RCC 7860 (cell line): ENCODE measurements at places on chromosomes 12 and 14.

DNA sequence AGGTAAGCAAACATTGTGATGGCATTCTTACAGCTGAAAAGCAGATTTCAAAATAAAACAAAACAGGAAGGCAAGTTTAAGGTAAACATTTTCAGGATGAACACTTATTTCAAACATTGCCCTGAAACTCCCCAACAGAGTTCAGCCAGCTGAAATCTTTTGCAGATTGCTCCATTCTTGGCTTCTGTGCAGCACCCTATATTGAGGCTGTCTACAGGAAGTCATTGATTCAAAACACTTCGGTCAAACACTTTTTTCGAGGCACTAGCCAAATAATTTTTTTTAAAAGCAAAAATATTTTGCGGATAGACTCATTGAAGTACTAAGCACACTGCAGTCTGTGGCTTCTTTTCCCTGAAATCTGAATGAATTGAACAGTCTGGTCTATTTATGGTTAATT is 318.1 kb upstream of the PDE3A start:
- no peak for DNase-seq

DNA sequence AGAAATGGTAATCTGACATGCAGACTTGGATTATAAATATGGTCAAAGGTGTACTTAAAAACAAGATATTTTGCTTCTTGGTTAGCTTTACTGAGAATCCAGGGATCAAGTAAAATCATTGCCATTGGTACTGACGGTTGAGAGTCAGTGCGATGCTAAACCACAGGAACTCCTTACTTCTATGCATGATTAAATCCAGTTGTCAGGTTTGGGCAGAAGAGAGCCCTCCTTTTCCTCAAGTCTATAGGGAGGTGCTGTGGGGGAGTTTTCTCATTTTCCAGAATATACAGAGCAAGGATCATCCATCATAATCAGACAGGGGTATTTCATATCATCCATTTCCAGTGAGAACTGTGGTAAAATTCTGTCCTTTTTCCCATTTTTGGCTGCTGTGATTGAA is 839.1 kb downstream of the NRXN3 start:
- DNase-seq: no peak

DNA sequence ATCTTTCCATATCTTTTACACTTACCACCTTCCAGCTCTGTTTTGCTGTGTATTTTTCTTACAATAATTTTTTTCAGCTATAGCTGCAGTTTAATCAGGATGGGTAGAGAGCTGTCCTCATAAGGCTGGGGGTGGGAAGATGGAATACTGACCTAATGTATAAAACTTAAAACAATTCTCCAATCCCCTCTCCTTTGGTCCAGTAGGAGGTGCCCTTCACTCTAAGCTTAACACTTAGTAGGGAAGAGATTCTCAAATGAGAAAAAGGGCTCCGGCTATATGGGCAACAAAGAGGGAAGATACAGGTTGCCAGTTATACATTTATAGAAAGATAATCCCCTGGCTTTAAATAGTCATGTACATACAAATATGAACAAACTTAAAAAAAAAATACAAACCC is 2.8 kb downstream of the ORMDL2 start:
- no peak for DNase-seq

- DNase-seq: no peak
These were observed 385.4 kb downstream of the RMST start for GRCh38 chr12:97848051-97848450.

DNA sequence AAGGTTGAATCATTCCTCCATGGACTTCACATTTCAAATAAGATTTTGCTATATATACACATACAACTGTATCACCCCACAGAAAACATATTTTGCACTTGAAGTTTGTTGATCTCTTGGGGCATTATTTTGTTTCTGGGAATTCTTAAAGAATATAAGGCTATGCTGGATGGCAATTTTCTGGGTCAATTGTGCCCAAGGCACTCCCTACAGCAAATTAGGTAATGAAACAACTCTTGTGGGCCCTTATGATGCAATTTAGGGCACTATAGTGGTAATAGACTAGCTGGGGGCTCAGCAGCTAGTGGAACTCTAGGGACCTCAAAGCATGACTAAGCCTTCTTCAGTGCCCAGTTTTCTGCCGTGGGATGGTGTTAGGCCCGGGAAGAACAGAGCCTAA is 444.4 kb downstream of the NRXN3 start:
- no peak for DNase-seq

DNA sequence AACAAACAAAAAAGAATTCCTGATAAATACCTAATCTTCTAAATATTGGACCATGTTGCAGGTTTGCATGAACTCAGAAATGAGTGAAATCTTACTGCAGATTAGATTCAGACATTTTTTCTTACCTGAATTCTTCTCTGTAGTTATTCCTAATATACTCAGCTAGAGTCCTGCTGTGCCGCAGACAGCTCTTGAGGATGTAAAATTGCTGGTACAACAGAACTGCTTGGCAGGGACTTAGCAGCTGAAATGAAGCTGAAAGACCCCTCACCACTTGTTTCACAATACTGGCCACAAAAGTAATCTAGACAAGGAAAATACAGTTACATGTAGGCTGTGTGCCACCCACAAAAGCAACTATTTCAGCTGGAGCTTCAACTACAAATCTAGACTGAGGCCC is 48.3 kb upstream of the KICS2 start:
- DNase-seq: no peak

GRCh38 chr14:53900499-53900898 is 56.1 kb downstream of the BMP4 start:
- no peak for DNase-seq

DNA sequence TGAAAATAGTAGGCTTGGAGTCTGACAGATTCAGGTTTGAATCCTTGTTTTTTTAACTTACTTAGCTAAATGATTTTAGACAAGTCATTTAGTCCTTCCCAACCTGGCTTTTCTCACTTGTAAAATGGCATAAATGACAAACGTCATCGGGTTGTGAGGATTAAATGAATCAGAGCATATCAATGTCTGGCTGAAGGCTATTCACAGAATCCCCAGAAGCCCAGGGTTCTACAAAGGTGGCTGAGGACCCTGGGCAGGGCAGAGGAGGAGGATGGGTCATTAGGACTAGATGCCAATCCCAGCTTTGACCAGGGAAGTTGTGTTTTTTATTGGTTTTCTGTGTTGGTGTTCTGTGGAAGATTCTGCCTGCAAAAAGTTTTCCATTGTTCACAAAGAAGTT is 7.6 kb upstream of the PTPRB start:
- peak; percentile 49 for DNase-seq

DNA sequence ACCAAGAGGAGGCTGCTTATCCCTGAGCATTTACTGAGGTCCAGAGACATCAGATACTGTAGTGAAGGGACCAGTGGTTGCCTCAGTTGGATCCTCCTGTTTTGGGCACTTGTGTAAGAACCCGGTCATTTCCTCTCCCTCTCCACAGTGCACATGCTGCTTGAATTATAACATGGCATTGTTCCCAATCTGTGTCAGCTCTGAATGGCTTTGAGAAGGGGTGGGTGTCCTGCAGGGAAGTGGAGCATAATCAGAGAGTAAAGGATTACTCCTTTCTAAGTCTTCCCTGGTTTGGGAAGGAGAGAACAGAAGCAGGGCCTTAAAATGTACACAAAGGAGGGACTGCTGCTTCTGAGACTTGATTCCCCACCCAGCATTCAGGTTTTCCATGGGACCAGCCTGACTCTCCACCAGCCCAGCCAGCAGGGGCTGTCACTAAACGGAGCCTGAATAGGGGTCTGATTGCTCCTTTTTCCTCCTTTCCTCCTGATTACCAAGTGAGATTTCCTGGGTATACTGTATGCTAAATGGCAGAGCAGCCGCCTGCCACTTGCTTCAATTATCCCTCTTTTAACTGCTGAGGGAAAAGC is 78.4 kb downstream of the NRXN3 start:
- no peak for DNase-seq

DNA sequence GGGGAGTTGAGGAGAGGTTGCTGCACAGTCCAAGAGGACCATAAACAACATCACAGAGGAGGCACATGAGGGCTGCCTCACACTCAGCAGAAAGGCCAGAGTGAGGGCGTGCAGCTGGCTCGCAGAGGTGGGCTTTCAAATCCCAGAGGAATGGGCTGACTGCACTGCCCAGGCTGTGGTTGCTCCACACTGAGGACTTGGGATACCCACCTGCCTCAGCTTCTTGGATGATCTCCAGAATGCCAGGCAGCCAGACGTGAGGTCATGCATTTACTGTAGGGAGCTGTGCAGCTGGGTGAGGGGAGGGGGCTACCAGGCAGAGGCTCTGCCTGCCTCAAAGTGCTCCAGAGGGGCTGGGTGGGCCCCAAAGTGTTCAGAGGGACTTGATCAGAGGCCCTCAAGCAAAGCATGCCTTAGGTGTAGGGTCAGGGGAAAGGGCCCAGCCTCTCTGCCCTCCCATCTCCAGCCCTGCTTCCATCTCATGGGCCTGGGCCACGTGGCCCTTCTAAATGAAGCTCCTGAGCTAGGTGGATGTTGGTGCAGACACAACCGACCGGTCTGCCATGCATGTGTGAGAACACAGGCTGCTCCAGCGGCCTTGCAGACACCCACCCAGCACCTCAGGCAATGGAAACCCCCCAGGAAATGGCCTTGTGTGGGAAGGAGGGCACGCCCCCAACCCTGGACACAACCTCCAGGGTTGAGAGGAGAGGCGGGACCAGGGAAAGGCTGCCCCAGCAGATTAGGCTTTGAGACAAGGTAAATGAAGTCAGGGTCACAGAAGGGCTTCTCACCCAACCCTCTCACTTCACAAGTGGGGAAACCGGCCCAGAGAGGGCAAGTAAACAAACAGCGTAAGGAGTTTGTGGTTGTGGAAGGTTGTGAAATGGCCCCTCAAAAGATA is 90.8 kb downstream of the NTF3 start:
- no peak for DNase-seq

GRCh38 chr12:4700621-4701026 is 19.6 kb upstream of the GALNT8 start:
- no peak for DNase-seq

DNA sequence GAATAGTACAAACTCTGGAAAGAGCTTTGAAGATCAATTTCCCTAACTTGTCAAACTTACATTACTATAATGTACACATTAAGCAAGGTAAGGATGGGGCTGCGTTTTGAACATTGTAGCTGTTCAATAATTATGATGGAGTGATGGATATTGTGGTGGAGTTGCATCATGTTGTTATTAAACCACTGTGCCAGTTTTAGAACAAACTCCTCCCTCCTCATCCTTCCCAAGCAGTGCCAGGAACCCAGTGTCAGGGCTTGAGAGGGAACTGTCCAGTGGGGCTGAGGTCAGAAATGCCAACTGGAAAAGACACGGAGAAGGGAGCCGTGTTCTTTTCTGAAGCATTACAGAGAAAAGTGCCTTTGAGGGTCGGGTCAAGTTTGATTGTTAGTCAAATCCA is 31.9 kb upstream of the PAPOLA start:
- no peak for DNase-seq

DNA sequence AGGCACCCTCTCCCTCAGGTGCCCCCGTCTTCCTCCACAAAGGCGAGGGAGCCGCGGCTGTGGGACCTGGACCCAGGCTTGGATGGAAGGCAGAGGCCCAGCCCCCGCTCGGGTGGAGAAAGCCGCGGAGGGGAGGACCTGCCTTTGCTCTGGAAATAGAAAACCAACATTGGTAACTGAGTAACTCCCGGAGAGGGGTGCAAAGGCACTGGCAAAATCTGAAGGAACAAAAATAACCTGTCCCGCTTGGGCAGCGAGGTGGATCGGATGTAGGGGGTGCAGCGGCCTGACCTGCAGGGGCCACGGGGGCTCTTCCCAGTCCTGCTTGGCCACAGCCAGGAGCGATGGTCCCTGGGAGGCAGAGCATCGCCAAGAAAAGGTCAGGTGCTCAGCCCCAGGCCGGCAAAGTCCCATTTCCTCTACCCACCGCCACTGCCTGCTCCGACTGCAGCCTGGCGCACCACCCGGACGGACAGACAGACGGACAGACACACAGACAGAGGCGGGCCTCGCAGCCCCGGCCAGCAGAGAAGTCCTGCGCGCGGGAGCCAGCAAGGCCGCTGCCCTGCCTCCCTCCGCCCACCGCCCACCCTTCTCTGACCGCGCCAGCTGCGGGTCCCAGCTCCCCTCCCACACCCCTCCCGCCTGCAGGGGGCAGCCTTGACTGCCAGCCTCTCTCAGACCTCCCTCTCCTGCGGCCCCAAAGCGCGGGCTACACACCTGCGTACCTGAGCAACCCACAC is 21.4 kb upstream of the TMEM106C start:
- no peak for DNase-seq

DNA sequence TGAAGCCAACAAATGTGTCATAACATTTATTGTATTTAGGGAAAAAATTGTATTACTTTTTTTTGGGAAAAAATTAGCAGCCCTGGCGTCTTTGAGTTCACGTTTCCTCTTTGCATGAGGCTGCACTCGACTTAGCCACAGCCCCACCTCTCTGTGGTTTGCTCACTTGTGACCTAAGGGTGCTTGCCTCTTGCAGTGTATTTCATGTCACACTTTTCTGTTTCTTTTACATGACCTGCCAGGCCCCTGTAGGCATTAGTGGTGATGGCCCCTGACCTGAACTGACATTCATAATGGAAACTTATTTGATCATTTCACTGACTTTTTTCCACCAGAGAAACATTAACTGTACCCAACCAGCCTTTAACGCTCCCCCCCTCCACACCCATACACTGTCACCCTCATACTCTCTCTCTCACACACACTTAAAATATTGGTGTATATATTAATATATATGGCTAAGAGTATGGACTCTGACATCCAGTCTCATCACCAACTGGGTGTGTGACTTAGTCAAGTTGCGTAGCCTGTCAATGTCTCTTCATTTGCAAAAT is 122.9 kb downstream of the PRKCH start:
- no peak for DNase-seq

DNA sequence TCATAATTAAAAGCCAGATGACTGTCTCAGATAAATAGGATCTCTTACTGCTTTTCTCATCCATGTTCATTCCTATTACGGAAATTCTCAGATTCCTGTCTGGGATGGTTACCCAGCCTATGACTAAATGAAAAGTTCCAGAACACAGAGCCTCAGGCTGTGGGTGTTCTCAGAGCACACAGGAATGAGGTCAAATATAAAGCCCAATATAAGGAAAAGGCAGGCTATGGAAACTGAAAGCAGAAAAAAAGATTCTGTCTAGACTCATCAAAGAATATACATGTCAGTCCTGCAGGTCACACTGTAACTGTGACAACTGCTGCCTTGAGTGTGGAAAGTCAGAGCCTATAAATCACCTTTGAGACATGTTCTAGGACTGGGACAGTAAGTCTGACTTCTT is 64.3 kb downstream of the DCAF5 start:
- DNase-seq: peak; percentile 35
